ENCODE measurements at places on chromosomes 6 and 20. TPM values are rescaled to one million over a fixed set of nuclear protein-coding genes. Genes with fewer than 3 reads are reported as not detected.

- no peak for DNase-seq
Measured at GRCh38 chr6:106275692-106276091, 49.9 kb downstream of the ATG5 start.

GRCh38 chr6:149008741-149009140 is 261.9 kb downstream of the UST start:
- no peak for DNase-seq

- DNase-seq = no peak
Measured at GRCh38 chr20:19609642-19610223, 148.3 kb upstream of the RIN2 start.

DNA sequence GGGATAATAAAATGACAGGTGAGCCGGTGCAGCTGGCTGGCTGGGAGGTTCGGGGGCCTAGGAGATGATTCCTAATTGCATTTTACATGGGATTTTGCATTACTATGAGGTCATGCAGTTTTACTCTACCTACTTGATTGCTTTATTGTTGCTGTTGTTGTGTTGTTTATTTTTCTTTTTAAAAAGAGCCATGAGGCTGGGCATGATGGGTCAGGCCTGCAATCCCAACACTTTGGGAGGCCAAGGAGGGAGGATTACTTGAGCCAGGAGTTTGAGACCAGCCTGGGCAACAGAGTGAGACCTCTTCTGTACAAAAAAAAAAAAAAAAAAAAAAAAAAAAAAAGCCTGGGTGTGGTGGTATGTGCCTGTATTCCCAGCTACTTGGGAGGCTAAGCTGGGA is 104.8 kb downstream of the GJA1 start:
- no peak for DNase-seq

GRCh38 chr6:14372734-14373489 is 255.3 kb downstream of the CD83 start:
- no peak for DNase-seq

GRCh38 chr6:145272246-145272645 is 463.1 kb downstream of the EPM2A start:
- no peak for DNase-seq

GRCh38 chr6:90149280-90149679 is 147.4 kb downstream of the BACH2 start:
- no peak for DNase-seq

- DNase-seq = no peak
Measured at GRCh38 chr6:156113631-156114030, 658.0 kb upstream of the NOX3 start.

GRCh38 chr6:115885636-115886366 is 174.9 kb downstream of the FRK start:
- DNase-seq = no peak

- no peak for DNase-seq
Measured at GRCh38 chr6:117409420-117409819, 16.3 kb downstream of the ROS1 start.

DNA sequence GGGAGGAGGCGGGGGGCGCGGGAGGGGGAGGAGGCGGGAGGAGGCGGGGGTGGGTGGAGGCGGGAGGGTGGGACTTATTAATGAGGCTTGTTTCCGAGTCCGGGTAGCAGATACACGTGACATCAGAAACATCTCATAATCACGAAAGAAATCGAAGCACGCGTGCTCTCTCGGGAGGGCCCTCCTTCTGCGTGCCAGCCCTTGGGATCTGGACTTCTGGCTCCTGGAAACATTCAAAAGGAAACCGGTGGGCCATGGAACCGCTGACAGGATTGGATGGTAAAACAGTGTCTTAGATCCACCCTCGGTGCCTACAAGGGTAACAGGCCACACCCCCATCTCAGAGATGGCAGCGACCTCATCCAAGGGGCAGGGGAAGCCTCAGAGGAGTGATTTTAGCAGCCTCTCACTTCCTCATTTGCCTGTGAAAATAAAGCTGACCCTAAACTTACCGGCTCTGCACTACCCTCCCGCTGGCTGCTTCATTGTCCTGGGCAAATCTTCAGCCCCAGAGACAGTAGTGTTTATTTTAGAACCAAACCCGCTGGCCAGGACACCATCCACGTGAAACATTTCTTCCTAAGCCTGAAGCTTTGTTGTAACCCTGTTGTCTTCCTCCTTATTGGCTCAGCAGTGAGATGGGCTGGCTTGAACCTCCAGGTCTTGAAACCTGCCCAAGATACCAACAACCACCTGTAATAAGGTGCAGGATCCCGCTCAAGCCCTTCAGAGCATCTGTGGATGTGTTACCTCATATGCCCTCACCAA is 97.5 kb downstream of the PSMG4 start:
- DNase-seq = peak; percentile 35

DNA sequence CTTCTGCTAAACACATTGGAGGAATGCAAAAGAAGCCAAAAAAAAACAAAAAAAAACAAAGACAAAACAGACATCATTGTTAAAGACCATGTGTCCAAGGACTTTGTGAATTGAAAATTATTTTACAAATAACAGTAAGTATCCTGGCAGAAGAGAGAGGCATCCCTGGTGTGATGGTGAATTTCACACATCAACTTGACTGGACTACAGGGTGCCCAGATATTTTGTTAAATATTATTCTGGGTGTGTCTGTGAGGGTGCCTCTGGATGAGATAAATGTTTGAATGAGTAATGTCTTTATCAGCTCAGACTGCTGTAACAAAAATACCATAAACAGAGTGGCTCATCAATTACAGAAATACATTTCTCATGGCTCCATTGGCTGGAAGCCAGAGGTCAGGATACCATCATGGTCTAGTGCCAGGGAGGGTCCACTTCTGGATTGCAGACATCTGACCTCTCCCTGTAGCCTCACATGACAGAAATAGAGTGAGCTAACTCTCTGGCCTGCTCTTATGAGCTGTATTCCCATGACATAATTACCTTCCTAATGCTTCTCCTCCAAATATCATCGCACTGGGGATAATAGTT is 12.2 kb upstream of the C6orf118 start:
- DNase-seq = no peak

GRCh38 chr20:43284486-43284885 is 94.8 kb upstream of the PTPRT start:
- no peak for DNase-seq

DNA sequence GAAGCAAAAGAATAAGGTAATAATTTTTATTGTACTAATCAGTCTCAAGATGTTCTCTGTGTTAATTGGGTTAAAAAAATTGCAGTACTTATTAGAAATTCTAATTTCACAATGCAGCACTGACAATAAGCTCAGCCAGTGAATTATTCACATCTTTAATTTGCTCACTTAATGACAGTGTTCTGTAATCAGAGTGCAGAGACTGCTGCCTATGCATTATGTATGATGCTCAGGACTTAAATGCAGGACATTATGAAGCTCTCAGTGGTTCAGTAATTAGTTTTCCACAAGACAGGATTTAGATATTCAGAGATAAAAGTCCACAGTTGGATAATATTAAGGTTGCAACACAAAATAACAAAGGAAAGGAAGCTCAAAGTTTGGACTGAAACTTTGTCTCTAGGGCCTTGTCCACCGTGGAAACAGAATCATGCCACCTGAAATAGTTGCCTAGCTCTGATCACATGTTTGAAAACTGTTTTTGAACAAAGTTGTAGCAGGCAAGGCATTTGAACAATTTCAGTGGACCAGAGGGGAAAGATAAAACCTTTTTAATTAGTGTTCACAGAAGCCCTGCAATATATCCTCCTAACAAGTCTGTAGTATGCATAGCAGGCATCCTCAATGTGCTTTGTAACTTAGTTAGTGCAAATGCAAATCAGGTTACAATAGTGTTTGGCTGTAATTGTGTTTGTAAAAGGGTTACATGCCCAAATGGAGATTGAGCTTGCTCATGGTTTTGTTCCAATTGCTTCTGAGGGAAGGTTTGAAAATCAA is 23.7 kb upstream of the MMS22L start:
- DNase-seq = no peak

- DNase-seq = no peak
Measured at GRCh38 chr6:115870464-115870863, 190.2 kb downstream of the FRK start.

DNA sequence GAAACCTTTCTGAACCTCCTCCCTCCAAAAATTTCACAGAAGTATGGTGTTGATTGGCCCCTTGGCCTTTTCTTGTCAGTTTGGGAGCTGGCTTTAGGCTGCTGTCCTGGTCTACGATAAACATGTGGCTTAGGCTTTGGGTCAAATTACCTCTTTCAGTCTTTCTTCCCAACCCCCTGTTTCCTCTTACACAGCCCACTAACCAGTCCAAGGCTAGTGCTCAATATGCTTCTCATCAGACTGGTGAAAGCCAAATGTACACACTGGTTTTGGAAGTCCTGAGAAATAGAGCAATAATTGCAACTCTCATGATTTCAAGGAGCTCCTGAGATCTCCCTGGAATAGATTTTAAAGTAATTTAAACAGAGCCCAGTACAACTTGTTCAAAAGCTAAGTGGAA is 933.7 kb upstream of the GJE1 start:
- no peak for DNase-seq

CCR6 gene
- total RNA-seq = 1.2 TPM

FLRT3 gene
- total RNA-seq = not detected

RMND1 gene
- total RNA-seq = 26.6 TPM

NMBR gene
- total RNA-seq = not detected
